ENCODE measurements at places on chromosomes 3 and 15.
A peak's percentile ranks its signal among the peaks of the same experiment; 100 is the strongest.

DNA sequence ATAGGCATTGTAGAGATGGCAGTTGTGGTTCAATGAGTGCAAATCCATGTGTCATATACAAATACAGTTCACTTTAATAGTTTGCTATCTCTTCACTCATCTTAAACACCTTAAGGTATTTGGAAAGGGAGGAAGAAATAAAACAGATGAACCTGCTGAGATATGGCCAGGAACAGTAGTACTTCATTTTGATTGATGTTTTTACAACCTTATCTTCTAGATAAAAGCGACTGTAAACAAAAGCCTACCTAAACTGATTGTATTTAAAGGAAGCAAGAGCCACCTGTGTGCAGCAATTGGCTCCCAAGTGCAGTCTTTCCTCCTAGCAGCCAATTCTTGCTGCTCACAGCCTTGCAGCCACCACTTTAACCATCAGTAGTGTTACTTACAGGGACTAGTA is 217.7 kb downstream of the CDIN1 start:
- DNase-seq = no peak

- no peak for DNase-seq
Observed at GRCh38 chr3:17969244-17969643, 226.8 kb upstream of the TBC1D5 start.

DNA sequence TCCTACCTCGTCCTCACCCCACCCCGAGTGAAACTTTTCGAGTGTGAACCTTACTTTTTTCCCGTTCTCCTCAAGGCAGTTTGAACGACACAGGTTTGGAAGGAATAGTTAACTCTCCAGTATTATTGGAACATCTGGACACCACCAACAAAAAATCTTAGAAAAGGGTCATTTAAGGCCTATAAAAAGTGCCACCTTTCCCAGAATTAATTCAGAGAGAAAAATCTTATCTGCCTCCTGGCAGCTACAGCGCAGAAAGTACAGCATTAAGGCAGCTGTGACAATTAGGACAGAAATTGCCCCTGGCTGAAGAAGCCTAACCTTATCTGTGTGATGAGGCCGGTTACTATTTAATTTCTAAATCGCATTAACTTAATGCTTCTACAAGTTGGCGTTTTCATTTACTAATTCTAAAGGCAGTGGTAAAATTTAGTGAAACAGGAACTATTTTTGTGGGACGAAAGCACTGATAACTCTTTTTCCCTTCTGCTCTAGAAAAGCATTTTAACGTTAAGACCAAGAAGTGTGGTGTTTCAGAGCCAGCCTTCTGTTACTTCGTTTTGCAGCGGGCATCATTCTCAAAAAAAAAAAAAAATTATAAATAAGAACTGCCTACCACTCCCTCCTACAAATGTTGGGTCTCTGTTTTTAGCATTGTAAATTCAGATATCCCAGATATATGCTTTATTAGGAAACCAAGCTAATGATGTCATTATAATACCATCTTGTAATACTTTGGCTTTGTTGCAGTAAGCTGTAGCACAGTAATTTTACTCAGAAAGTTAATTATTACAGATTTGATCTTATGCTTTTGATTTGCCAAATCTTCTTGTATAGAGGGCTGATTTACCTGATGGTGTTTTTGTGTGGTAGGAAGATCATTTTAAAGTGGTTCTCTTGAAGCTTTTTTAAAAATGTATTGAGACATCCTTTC is 1.4 kb downstream of the ATP11B start:
- no peak for DNase-seq

GRCh38 chr3:82081351-82081750 is 319.9 kb upstream of the GBE1 start:
- DNase-seq = no peak

DNA sequence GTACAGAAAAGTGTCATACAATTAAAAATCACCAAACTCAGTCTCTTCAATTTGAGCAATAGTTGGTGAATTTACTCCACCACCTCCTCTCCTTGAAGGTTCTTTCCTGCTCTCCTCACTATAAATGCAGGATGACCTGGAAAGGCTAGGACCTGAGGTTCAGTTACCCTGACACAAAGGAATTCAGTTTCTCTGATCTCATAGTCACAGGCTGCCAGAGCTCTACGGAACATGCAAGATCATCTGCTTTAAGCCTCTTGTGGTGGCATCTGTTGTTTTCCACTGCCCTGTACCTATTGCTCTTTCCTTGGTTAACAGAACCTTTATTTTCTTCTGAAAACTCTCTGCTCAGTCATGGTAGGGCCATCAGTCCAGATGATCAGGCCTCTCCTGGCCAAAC is 4.9 kb upstream of the TP63 start:
- DNase-seq = no peak

DNA sequence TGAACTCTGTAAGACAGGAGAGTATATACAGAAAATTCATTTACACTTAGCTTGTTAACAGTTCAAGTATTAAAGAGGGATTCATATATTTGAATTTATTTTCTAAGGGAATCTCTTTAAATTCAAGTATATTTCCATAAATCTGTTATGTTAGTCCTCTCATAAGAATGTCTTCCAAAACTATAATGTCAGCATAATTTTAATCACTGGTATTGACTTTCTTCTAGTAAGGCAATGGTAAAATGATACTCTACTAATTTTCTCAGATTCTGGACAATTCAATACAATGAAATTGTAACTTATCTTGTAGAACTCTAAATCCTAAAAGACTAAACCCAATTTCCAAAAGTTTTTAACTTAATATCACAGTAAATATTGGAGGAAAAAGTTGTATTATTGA is 66.3 kb upstream of the EPHA6 start:
- DNase-seq = no peak

GRCh38 chr3:197501879-197502620 is 53.7 kb downstream of the BDH1 start:
- DNase-seq = no peak

DNA sequence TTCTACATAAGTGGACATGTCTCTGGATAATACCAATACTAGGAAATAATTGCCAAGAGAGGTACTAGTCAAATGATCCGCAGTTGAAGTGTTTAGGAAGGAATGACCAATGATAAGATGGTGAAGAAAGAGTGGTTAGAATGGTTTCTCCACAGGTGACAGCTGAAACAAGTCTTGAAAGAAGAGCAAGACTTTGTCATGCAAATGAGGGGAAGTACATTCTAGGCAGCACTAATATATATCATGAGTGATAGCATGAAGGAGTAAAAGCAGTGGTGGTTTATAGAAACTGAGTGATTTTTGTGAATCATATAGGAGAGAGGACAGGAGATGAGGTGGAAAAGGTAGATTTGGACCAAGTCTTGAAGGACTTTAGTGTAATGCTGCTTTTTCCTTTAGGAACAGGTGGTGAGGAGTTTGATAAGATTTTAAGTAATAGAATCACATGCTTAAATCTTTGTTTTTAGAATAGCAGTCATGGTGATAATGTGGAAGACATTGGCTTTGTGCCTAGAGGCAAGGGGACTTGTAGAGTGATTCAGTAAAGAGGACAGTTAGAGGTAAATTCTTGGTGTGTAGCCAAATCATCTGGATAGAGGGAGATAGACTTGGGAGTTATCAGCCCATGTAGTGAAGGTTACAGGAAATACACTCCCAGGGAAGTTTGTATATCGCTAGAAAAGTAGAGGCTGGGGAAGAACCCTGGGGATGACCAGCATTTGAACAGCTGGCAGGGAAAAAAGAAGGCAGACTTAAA is 31.9 kb downstream of the SLMAP start:
- no peak for DNase-seq

- DNase-seq = no peak
Observed at GRCh38 chr15:68816158-68816557, 4.5 kb downstream of the ANP32A start.

- no peak for DNase-seq
Observed at GRCh38 chr15:64934023-64934422, 22.3 kb downstream of the ANKDD1A start.

DNA sequence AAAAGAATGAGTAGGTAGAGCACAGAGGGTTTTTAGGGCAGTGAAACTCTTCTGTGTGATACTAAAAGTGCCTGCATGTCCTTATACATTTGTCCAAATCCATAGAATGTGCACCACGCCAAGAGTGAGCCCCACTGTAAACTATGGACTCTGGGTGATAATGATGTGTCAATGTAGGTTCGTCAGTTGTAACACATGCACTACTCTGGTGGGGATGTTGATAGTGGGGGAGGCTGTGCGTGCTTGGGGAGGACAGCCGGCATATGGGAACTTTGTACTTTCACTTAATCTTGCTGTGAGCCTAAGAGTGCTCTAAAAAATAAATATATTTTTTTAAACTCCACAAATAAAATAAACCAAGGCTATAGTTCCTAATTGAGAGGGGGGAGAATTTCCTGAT is 319.2 kb downstream of the SHQ1 start:
- no peak for DNase-seq

- no peak for DNase-seq
Observed at GRCh38 chr3:31974471-31974870, 6.6 kb downstream of the OSBPL10 start.

GRCh38 chr3:5126586-5126985 is 4.5 kb downstream of the ARL8B start:
- no peak for DNase-seq

- DNase-seq = no peak
Observed at GRCh38 chr3:7520059-7520458, 659.1 kb downstream of the GRM7 start.

DNA sequence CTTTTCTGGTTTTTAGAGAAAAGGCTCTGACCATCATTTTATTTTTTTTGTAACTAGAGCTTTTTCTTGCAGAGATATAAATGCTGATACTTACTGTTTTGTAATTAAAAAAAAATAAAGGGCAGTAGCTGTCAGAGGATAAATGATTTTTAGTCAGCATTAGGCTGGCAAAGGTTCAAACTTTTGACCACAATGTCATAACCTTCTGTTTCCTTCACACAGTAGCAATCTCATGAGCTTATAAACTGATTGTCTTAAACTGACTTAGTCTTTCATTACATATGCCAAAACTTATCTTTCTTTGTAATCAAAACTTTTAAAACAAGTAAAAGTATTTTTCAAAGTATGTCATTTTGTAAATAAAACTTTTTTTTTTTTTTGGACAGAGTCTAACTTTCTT is 841.9 kb downstream of the OTOL1 start:
- DNase-seq = no peak

DNA sequence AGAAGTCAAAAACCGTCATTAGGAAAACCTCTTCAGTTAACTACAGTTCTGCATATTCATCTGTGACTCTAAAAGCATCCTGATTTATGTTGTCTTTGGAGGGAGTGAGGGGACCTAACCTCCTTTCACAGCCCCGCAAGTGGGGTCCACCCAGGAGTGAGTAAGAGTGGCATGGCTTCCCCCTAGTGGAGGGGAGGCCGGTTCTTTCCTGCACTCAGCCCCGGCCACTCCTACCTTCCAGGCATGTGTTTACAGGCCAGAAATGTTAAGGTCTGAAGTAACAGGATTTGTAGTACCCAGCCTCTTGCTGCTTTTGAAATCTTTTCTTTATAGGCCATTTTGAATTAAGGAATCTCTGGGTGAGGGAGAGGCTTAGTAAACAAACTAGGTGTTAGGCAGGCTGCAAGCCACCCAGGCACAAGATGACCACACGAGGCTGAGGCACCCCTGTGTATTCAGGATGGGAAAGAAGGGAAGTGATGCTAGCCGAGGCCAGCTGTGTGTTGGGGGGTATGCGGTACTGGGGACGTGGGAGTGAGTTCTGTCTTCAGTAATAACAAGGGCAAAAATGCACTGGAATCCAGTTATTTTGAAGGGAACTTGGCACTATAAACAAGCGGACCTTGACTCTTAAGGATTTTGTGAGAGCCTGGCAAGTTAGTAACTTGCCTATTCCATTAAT is 50.5 kb downstream of the CTDSPL start:
- no peak for DNase-seq

- DNase-seq = no peak
Observed at GRCh38 chr3:194661946-194662345, 10.0 kb downstream of the LSG1 start.

DNA sequence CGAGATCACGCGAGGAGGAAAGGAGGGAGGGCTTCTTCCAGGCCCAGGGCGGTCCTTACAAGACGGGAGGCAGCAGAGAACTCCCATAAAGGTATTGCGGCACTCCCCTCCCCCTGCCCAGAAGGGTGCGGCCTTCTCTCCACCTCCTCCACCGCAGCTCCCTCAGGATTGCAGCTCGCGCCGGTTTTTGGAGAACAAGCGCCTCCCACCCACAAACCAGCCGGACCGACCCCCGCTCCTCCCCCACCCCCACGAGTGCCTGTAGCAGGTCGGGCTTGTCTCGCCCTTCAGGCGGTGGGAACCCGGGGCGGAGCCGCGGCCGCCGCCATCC is 1.1 kb upstream of the SETD5 start:
- DNase-seq = peak; percentile 97

DNA sequence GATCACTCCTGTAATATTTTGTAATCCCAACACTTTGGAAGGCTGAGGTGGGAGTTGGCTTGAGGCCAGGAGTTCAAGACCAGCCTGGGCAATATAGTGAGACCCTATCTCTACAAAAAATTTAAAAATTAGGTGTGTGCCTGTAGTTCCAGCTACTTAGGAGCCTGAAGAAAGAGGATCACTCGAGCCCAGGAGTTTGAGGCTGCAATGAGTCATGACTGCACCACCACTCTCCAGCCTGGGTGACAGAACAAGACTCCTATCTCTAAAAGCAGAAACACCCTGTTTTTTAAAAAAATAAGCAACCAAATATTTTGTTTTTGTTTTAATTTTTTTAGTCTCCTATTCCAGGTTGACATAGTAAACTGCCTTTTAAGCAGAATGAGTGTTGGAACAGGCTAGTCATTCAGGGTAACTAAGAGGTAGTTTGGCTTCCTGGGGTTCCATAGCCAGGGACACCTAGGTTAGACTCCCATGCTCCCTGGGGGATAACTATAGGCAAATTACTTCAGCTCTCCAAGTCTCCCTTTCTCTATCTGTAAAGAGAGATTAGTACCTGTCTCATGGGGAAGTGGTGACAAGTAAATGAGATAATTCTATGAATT is 114.6 kb upstream of the C15orf61 start:
- no peak for DNase-seq

GRCh38 chr3:61857297-61857696 is 295.9 kb downstream of the PTPRG start:
- DNase-seq = no peak

DNA sequence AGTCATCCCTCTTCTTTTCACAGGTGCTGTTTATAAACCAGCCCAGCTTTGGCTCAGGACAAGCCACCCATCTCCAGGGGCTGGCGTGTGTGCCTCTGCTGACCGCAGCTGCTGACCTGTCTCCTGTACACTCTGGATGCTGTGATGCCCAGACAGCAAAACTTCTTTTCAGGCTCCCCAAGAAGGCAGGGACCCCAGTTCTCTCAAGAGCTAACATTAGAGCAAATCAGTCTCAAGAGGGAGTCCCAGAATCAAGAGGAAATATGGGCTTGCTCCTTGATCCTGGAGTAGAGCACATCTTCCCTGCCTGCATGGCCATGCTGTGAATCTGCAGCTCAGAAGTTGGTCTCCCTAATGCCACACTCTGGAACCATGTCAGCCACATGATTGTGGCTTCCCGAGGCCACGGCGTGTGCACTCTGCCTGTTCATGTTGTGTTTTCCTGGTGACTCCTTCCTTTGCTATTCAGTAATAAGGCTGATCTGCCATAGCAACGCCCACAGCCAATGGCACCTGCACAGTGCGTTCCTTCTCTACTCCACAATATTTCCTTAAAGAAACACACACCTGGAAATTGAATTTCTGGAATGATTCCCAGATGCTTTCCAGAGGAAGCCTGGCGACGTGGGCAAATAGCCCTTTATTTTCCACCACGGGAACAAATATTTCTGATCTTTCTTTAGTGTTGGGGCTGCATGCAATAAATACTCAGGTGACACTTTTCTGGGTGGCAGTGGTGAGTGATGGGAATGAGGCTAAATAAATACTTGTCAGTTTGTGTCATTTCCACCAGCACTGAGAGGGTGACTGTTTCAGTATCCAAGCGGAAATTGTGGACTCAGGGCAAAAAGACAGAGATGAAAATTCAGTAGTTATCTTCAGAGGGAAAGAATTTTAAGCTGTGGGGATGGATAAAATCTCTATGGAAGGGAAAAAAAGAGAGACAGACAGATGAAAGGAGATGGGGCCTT is 21.9 kb upstream of the THSD4 start:
- DNase-seq = no peak
